NCI-H1105 treated with DMSO at 0.1 percent for 48 hours (cell line): ENCODE measurements at places on chromosomes 6 and 20.

GRCh38 chr6:169982461-169983386 lies 231.3 kb downstream of the ERMARD start:
- no peak for DNase-seq

DNA sequence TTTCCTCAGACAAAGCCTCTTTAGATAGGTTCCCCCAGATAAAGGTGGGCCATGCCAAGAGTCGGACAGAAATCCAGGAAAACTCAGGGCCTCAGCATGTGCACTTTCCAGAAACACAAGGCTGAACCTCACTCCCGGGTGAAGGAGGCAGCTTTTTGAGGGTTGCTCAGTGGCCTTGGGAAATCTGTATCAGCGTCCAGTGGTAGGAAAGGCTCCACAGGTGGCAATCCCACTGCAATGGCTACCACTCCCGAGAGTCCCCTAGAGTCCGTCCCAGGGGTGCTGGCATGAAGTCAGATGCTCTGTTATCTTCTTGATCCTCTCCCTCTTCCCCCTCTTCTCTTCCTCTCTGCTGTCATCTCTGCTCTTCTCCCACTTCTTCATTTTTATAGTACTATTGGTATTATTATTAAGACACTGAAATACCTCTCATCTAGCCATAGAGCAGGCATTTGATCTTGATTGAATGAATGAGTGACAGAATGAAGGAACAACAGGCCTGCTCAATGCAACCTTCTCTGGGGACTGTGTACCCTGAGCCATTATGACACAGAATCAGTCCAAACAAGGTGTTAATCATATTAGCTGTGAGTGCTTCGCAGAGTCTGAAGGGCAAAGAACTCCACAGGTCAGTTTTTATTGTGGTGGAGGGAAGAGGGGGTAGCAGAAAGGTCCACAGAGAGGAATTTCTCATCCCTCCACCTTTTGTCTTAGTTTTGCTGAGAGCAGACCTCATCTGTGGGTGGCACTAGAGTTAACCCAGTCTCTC lies 13.3 kb downstream of the SLC22A1 start:
- no peak for DNase-seq

GRCh38 chr20:57313230-57313629 lies 16.4 kb upstream of the SPO11 start:
- DNase-seq = no peak

DNA sequence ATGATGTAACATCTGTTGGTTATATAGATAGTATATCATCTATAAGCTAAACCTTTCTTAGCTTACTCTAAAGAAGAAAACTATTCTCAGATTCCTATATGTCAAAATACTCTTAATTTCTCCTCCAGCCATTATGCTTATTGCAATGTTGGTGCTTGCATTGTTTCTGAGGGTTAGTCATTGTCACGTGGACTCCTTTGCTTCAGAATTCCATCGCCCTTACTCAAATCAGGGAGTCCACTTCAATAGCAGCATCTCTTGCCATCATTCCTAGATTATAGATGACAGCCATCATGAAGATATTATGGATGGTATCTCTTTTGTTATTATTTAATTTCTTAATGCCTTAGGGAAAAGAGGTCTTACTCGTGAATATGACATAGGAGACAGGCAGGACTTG lies 776.1 kb downstream of the TENT5A start:
- DNase-seq = no peak

- no peak for DNase-seq
These were observed 56.7 kb upstream of the APCDD1L start for GRCh38 chr20:58571693-58572427.

- DNase-seq = no peak
These were observed 100.2 kb upstream of the CDYL start for GRCh38 chr6:4676016-4676415.

- no peak for DNase-seq
These were observed at the start of gene TULP1 for GRCh38 chr6:35512740-35513139. Gene TULP1, minus strand, starts transcription at chr6:35512896. Its CDS starts 38 bp downstream, at chr6:35512858.

DNA sequence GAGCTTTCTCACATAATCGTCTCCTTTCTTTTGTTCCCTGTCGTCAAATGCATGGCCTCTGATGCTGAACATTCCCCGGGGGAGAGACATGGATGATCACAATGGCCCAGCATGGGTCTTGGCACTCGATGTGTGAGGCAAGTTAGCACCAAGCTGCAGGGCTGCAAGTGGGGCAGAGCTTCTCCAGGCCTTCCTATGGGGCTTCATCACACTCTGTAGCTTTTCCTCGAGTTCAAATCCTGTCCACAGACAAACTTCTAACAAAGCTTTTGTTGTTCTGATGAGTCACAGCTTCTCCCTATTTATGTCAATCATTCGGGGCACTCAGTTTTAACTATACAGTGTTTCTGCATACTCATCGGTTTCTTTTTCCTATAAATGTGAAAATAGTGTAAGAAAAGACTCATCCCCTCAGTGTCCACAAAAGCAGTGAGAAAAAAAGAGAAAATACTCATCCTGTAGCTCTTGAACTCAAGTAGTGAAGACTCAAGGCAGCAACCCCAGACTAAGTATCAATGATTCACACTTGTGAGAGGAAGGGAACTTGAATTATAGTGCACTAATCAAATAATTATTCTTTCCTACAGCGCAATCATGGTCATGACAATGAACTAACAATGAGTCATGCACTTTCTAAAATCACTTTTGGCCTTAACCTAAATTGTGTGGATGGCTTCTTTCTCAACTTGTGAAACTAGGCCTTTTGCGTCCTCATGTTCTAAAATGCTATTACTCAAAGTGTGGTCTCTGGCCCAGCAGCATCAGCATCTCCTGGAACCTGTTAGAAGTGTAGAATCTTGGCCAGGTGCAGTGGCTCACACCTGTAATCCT lies 68.4 kb upstream of the NOX3 start:
- no peak for DNase-seq

GRCh38 chr6:760982-761955 lies 68.3 kb upstream of the EXOC2 start:
- DNase-seq = no peak

DNA sequence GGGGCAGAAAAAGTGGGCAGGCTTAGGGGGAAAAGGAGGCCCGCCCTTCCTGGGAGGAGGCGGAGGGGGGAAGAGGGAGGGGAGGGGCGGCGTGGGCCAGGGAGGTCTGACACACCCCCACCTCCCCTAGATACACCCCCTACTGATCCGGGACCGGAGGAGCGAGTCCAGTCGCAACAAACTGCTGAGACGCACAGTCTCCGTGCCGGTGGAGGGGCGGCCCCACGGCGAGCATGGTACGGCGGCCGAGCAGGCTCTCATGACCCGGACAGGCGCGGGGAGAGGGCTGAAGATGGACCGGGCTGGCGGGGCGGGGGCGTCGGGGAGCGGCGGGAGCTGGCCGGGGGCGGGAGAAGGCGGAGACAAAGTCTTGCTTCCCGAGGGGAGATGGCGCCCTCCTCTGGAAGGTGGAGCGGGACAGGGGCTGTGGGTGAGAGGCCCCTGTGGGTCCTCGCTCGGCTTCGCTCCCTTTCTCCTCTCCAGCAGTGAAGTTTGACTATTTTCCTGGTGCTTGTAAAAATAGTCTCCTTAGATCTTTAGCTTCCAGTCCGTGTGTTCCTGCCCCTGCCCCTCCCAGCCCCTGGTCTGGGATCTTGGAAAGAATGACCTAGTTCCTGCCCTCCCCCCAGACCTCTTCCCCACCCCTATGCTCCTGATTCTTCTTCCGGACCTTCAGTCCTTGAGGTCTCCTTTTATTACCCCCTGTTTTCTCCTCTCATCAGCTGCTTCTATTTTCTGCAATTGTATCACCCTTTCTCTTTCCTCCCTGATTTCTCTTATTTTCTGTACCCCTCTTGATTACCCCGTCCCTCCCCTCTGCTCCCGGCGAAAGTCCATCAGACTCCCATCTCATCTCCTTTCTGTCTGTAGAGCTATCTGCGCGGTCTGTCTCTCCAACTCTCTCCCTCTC lies 6.1 kb downstream of the SYNGAP1 start:
- DNase-seq = peak; percentile 81

- DNase-seq = no peak
These were observed 82.2 kb upstream of the SALL4 start for GRCh38 chr20:51884561-51884960.

DNA sequence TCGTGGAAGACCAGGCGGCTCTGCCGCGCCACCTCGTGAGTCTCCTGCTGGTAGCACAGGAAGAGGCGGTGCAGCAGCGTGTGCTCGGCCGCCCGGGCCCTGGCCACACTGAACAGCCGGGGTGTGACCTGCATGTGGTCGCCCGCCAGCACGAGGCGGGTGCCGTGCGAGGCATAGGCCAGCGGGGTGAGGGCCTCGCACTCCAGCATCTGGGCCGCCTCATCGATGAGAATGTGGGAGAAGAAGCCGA lies 7.0 kb downstream of the HELZ2 start:
- no peak for DNase-seq

DNA sequence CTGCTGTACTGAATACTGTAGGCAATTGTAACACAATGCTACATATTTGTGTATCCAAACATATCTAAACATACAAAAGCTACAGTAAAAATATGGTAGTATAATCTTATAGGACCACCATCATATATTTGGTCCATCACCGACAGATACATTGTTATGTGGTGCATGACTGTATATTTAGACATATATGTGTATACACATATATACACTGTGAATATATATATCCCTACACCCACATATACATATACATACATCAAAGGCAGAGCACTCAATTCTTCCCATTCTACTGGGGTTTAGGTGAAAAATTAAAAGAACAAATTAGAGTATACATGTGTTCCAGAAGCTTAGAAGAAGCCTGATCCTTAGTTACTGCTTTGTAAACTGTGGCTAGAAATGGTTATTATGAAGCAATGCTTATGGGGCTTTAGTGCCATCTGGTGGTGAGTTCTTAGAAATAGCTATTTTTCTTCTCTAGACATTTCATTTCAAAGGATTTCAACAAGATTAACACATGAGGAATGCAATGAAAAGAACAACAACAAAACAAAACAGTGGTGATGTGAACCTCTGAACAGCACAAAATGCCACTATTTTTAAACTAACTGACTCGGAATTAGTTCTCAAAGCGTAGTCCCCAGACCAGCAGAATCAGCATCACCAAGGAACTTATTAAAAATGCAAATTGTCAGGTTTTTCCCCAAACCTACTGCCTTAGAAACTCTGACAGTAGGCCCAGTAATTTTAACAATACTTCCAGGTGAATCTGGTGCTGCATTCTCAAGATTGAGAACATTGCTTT lies 38.0 kb downstream of the PKHD1 start:
- peak; percentile 58 for DNase-seq

DNA sequence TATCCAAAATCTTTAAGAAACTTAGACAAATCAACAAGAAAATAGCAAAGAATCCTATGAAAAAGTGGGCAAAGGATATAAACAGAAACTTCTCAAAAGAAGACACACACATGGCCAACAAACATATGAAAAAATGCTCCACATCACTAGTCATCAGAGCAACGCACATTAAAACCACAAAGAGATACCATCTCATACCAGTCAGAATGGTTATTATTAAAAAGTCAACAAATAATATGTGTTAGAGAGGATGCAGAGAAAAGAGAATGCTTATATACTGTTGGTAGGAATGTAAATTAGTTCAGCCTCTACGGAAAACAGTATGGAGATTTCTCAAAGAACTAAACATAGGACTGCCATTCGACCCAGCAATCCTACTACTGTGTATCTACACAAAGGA lies 212.0 kb upstream of the DTNBP1 start:
- DNase-seq = no peak

GRCh38 chr20:47338131-47338628 lies 18.3 kb downstream of the ZMYND8 start:
- no peak for DNase-seq

GRCh38 chr6:22880686-22881433 lies 311.5 kb downstream of the HDGFL1 start:
- no peak for DNase-seq

GRCh38 chr6:68760941-68761676 lies 126.0 kb downstream of the ADGRB3 start:
- DNase-seq = peak; percentile 42

GRCh38 chr6:33314515-33314942 lies 651 bp upstream of the TAPBP start:
- peak; percentile 53 for DNase-seq

DNA sequence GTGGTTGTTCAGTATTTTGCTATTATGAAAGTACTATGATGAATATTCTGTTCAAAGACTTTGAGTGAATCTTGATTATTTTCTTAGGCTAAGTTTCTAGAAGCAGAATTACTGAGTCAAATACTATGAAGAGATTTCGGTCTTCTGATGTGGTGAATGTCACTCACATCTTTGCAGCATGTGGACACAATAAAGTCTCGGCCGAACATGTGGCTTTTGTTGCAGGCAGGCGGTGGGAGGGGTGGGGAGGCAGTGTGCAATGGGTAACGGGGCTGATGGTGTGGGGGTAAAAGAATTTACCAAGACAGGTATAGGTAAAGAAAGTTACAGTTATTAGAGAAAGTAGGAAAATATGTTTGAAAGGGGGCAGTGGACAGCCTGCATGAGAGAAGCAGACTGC lies 156.4 kb upstream of the DTNBP1 start:
- DNase-seq = no peak

GRCh38 chr6:160756871-160757270 lies 54.8 kb downstream of the PLG start:
- no peak for DNase-seq

DNA sequence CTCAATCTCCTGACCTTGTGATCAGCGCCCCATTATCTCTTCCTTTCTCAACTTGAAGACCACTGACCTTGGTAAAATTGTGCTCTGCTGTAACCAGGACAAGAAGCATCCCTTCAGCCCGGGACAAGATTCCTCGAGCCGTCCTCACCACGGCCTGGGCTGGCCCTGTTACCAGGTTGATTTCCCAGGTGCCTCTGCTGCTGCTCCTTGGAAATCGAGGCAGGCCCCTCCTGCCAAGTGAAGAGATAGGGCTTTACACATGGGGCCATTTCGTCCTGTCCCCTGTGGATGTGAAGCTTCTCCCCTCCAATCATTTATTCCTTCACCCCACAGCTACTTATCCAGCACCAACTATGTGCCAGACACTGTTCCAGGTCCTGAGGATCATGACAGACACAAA lies 21.5 kb downstream of the RAB44 start:
- DNase-seq = no peak

DNA sequence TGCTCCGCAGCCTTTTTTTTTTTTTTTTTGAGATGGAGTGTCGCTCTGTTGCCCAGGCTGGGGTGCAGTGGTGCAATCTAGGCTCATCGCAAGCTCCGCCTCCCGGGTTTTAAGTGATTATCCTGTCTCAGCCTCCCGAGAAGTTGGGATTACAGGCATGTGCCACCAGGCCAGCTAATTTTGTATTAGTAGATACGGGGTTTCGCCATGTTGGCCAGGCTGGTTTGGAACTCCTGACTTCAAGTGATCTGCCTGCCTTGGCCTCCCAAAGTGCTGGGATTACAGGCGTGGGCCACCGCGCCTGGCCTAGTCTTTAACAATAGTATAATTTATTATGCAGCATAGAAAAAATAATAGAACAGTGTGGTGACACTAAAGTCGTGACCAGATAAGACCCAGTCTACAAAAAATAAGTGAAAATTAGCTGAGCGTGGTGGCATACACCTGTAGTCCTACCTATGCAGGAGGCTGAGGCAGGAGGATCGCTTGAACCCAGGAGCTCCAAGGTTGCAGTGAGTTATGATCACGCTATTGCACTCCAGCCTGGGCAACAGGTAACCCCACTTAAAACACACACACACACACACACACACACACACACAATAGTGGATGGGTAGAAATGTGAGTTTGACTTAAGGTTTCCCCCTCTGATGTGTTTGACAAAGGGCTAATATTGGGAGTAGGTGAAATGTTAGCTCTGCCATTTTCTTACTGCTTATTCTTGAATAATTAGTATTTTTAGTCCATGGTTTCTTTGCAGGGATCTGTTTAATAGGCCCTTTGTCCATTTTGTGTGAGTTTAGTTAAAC lies 6.5 kb downstream of the PIM1 start:
- no peak for DNase-seq

- DNase-seq = no peak
These were observed 7.9 kb downstream of the TUBB start for GRCh38 chr6:30727920-30728553.

GRCh38 chr20:34061695-34062094 lies 50.3 kb downstream of the EIF2S2 start:
- no peak for DNase-seq
